ENCODE measurements at places on chromosomes 5 and 9.

DNA sequence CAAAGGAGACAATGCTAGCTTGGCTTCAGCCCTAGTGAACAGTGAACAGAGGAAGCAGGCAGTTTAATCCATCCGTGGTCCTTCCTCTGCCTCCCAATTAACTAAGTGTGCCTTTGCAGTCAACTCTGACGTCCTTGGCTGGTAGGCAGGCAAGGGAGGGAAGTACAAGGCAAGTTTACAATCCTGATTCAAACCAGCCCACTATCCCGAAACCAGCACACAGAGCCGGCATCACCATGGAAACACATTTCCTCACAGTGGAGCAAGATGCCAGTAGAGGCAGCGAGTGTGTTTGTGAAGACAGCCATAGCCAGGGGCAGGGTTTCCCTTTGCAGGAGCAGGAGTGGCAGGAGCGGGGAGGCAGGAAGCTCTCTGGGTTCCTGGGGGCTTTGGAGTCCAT, 73.9 kb downstream of the GOLPH3 start:
- no peak overlapping the region for H3K27ac ChIP-seq
- no peaks in the 10 kb centered on the region for H3K27me3 ChIP-seq
- H3K4me1 ChIP-seq = no peaks in the 10 kb centered on the region

- no peak overlapping the region for H3K4me3 ChIP-seq
- no peak for DNase-seq
- H3K27ac ChIP-seq = no peak overlapping the region
- no peaks in the 10 kb centered on the region for H3K4me1 ChIP-seq
- no peaks in the 10 kb centered on the region for H3K36me3 ChIP-seq
- H3K27me3 ChIP-seq = no peaks in the 10 kb centered on the region
Observed at GRCh38 chr5:94893412-94894135, 275.1 kb downstream of the SLF1 start.

DNA sequence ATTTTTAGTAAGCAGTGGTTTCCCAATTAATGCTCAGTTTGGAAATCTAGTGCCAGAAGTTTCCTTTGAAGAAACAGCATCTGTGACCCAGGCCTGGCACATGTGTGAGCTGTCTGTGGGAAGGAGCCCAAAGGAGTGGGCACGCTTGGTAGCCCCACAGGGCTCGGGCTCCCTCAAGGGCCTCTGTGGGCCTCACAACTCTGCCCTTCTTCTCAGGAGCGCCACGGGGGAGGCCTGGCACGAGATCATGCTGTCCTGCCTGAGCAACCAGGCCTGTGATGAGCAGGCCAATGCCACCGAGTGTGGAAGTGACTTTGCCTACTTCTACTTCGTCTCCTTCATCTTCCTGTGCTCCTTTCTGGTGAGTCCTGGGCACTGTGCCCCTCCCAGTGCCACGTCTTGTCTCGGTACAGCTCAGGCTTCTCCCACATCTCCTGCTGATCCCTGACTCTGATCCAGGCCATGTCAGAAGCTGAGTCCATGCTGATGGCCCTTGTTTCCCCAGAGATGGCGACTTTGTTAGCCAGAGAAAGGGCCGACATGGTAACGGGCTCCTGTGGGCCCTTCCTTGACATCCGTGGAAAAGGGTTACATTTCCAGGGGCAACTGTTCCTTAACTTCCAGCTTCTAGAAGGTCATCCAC, 200.4 kb downstream of the CACNA1B start:
- no peak overlapping the region for H3K27ac ChIP-seq
- no peak overlapping the region for H3K4me3 ChIP-seq
- H3K4me1 ChIP-seq = no peaks in the 10 kb centered on the region
- no peaks in the 10 kb centered on the region for H3K27me3 ChIP-seq

- H3K27me3 ChIP-seq = no peaks in the 10 kb centered on the region
- no peaks in the 10 kb centered on the region for H3K36me3 ChIP-seq
- peaks cover 10% of the 10 kb centered on the region for H3K4me1 ChIP-seq
- no peak overlapping the region for H3K4me3 ChIP-seq
- no peak overlapping the region for H3K27ac ChIP-seq
- no peak for DNase-seq
Observed at GRCh38 chr5:55908804-55909203, 57.6 kb downstream of the IL31RA start.

DNA sequence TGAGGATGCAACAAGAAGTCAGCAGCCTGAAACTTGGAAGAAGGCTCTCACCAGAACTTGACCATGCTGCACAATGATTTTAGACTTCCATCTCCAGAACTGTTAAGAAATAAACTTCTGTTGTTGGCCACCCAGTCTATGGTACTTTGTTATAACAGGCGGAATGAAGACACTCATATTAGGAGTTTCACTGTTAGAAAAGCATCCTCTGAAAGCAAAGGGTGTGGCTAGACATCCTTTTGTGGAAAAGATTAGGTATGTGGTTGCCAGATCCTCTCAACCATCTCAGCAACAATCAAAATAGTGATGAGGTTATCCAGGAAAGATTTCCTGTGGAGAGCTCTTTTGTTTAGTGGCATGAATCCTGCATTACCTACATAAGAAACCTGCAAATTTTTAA, 20.7 kb downstream of the ITGA2 start:
- H3K27me3 ChIP-seq = no peaks in the 10 kb centered on the region
- no peaks in the 10 kb centered on the region for H3K36me3 ChIP-seq

- H3K27ac ChIP-seq = no peak overlapping the region
- no peak overlapping the region for H3K4me3 ChIP-seq
- H3K36me3 ChIP-seq = no peaks in the 10 kb centered on the region
- DNase-seq = peak; percentile 38
Observed at GRCh38 chr5:125575891-125576505, 829.6 kb upstream of the ZNF608 start.

- H3K4me1 ChIP-seq = no peaks in the 10 kb centered on the region
- H3K4me3 ChIP-seq = no peak overlapping the region
- H3K36me3 ChIP-seq = no peaks in the 10 kb centered on the region
- H3K27ac ChIP-seq = no peak overlapping the region
- H3K27me3 ChIP-seq = no peaks in the 10 kb centered on the region
Observed at GRCh38 chr5:10914741-10915480, 153.9 kb upstream of the DAP start.

GRCh38 chr5:38847559-38848347, 1.9 kb downstream of the OSMR start:
- no peak overlapping the region for H3K27ac ChIP-seq
- DNase-seq = no peak
- no peaks in the 10 kb centered on the region for H3K36me3 ChIP-seq
- no peak overlapping the region for H3K4me3 ChIP-seq
- no peaks in the 10 kb centered on the region for H3K4me1 ChIP-seq
- H3K27me3 ChIP-seq = peaks cover 39% of the 10 kb centered on the region

DNA sequence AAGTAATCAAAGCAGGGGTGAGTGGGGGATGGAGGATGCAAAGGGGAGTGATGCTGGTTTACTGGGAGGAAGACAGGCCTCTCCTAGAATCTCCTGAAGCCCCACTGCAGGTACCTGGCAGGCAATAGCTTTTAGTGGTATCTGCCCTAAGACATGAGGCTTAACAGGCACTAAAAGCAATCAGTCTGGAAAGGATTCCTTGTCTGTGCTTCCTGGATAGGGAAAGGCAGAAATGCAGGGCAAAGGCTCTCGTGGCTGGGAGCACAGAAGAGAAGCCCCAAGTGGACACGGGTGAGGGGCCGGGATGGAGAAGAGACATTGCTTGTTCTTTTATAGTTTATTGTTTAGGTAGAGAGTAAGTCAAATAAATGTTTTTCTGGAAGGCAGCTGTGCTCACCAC, 40.1 kb downstream of the CCNJL start:
- no peak for DNase-seq
- no peak overlapping the region for H3K4me3 ChIP-seq
- peaks cover 3% of the 10 kb centered on the region for H3K4me1 ChIP-seq
- H3K27ac ChIP-seq = no peak overlapping the region
- peaks cover 32% of the 10 kb centered on the region for H3K36me3 ChIP-seq

DNA sequence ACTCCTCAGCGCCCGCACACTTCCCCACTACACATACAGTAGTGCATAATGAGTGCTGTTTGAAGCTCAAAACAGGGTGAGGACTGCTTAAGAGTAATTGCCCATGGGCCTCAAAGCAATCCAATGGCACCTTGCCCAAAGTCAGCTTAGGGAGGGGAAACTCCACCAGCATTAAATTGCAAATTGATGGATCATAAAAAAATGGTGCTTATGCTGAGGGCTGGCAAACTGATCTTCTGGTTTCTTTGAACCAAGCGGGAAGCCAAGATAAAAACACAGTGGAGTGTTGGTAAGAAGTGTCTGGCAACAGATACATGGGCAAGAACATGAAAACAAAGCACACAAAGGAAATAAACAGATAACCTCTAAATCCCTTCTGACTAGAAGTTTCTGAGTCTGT, 28.0 kb downstream of the TLE1 start:
- no peaks in the 10 kb centered on the region for H3K27me3 ChIP-seq
- no peak overlapping the region for H3K4me3 ChIP-seq
- H3K36me3 ChIP-seq = no peaks in the 10 kb centered on the region
- no peaks in the 10 kb centered on the region for H3K4me1 ChIP-seq
- no peak overlapping the region for H3K27ac ChIP-seq

DNA sequence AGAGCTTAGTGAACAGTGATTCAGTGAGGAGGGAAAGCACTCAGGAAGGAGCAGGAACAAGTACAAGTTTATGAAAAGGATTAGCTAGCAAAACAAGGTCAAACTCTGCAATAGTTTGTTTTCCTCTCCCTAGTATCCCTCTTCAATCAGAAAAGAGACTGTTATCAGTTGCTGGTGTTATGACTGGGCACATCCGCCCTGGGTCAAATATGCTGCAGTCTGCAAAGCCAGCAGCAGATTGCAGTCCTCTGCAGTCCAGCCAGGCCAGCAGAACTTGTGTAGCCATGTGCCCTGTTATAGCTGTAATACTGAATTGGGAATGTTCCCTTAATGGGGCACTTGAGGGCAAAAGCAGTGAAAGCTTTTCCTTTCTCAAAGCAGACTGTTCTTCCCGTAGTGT, 12.0 kb downstream of the PCDHAC2 start:
- no peaks in the 10 kb centered on the region for H3K36me3 ChIP-seq
- H3K4me3 ChIP-seq = no peak overlapping the region
- no peak overlapping the region for H3K27ac ChIP-seq
- no peaks in the 10 kb centered on the region for H3K4me1 ChIP-seq
- no peaks in the 10 kb centered on the region for H3K27me3 ChIP-seq

- H3K4me1 ChIP-seq = peaks cover 9% of the 10 kb centered on the region
- peaks cover 24% of the 10 kb centered on the region for H3K27me3 ChIP-seq
- H3K4me3 ChIP-seq = no peak overlapping the region
- H3K27ac ChIP-seq = no peak overlapping the region
Observed at GRCh38 chr5:1293416-1294205, 1.3 kb downstream of the TERT start.

DNA sequence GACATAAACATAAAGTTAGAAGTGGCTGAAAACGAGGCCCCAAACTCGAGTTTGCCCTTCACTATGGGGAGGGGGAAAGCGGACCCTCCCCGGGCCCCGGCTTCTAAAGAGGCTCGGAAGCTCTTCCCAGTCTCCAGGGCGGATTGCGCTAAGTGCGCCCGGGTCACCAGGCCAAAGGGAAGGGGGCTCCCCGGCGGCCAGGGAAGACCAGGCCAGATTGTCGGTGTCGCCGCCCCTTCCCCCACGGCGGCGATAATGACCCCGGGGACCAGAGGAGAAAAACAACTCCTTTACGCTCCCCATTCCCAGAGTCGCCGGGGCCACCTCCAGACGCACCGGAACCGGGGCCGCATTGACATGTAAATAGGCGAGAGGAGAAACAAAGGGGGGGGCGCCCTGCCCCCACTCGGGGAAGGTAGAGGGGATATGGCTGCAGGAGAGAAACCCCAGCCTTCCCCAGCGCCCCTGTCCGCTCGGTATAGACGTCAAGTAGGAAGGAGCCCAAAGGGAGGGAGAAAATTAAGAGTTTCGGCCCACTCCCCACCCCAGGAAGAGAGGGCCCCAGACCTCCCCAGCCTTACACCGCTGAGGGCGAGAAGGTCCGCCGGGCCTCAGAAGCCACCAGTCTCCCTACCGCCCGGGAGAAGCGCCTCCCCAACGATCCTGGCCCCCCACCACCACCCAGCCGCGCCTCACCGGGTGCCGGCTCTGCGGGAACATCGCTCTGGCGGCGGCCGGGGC, 1.7 kb downstream of the TLE1 start:
- H3K27ac ChIP-seq = peak overlapping the region; percentile 50
- peak; percentile 39 for DNase-seq
- H3K4me1 ChIP-seq = peaks cover 5% of the 10 kb centered on the region
- H3K4me3 ChIP-seq = peak overlapping the region; percentile 86
- no peaks in the 10 kb centered on the region for H3K27me3 ChIP-seq

DNA sequence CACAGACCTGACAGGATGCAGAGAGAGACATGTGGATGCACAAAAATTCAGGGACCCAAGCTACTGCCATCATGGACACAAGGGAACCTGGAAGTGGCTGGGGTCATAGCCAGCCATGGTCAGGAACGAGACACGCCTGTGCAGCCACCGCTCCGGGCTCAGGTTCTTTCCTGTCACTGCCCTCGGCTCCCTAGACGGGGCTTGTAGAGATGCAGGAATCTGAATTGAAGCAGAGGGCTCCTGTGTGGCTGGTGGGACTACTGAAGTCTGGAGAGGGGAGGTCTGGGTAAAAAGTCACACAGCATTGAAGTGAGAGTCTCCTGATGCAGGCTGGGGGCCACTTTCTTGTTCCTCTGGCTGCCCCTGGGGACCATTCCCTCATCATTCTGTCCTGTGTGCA, 32.3 kb upstream of the PTGS1 start:
- H3K4me1 ChIP-seq = no peaks in the 10 kb centered on the region
- H3K36me3 ChIP-seq = no peaks in the 10 kb centered on the region
- H3K27me3 ChIP-seq = peaks cover 43% of the 10 kb centered on the region
- H3K4me3 ChIP-seq = no peak overlapping the region
- no peak for DNase-seq

- no peak overlapping the region for H3K4me3 ChIP-seq
- H3K4me1 ChIP-seq = no peaks in the 10 kb centered on the region
- DNase-seq = no peak
- H3K36me3 ChIP-seq = peaks cover 15% of the 10 kb centered on the region
Observed at GRCh38 chr9:87673446-87674120, 52.3 kb upstream of the CTSL start.

- H3K4me1 ChIP-seq = no peaks in the 10 kb centered on the region
- no peaks in the 10 kb centered on the region for H3K36me3 ChIP-seq
- H3K4me3 ChIP-seq = no peak overlapping the region
- no peak overlapping the region for H3K27ac ChIP-seq
- peak; percentile 12 for DNase-seq
Observed at GRCh38 chr5:2038321-2039179, 155.8 kb upstream of the IRX4 start.

DNA sequence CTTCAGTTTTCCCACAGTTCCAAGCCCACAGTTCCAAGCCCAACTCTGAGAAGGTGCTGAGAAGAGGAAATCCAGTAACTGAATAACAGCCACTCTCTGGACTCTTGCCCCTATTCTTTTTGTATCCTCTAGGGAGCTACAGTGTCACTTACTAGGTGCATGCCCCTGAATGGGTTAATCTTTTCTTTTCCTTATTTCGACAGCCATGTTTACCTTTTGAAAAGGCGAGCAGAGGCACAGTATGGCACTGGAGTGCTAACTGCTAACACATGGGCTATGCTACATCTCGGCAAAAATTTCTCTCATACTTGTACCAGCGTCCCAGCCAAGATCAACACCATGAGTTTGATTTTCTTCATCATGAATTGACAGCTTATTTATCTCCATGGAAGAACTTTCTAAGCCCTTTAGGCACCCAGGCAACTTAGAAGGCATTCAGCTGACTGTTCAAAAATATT, 222.6 kb downstream of the EBF1 start:
- DNase-seq = no peak
- H3K27me3 ChIP-seq = peaks cover 10% of the 10 kb centered on the region
- H3K36me3 ChIP-seq = no peaks in the 10 kb centered on the region
- no peak overlapping the region for H3K27ac ChIP-seq
- no peaks in the 10 kb centered on the region for H3K4me1 ChIP-seq

- H3K27ac ChIP-seq = no peak overlapping the region
- H3K4me1 ChIP-seq = no peaks in the 10 kb centered on the region
- H3K27me3 ChIP-seq = no peaks in the 10 kb centered on the region
- no peak for DNase-seq
- H3K36me3 ChIP-seq = no peaks in the 10 kb centered on the region
Observed at GRCh38 chr5:54644226-54644625, 126.7 kb downstream of the SNX18 start.

Measured in large intestine (tissue), 12 donors.